ENCODE measurements at places on chromosomes 7 and 10.

DNA sequence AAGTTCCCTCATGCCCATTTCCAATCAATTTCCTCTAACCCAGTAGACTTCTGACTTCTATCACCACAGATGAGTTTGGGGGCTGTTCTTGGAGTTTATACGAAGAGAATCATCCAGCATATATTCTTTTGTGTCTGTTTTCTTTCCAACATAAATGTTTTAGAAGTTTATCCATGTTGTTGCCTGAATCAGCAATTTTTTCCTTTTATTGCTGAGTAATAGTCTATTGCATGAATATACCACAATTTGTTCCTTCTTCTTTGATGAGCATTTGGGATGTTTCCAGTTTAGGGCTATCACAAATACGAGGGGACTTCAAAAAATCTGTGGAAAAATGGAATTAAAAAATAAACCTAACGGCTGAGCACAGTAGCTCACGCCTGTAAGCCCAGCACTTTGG, 26.2 kb downstream of the COPG2 start:
- no peak for DNase-seq

DNA sequence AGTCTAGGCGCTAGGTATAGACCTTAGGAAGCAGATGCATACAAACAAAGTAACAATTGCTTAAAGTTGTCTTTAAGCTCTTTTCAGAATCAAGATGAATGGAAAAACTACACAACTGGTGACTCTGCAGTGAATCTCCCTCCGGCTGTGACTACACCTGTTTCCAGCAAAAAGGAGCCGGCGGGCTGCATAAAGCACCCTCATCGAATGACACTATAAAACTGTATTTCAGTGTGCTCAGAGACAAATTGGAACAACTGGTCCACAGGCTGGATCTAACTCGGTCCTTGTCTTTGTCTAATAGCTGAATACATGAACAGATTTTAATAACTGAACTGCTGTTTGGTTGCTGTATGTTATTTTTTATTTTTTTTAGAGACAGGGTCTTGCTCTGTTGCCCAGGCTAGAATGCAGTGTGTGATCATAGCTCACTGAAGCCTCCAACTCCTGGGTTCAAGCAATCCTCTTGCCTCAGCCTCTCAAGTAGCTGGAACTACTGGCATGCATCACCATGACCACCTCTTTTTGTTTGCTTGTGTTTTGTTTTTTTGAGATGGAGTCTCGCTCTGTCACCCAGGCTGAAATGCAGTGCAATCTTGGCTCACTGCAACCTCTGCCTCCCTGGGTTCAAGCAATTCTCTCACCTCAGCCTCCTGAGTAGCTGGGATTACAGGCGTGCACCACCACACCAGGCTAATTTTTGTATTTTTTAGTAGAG, 64.2 kb upstream of the SVIL start:
- no peak for DNase-seq

GRCh38 chr10:59517341-59517899, 155.1 kb upstream of the FAM13C start:
- DNase-seq, result peak; percentile 19

- no peak for DNase-seq
Measured at GRCh38 chr7:17472939-17473338, 174.5 kb downstream of the AHR start.

GRCh38 chr10:5744849-5745248, 60.2 kb downstream of the TASOR2 start:
- DNase-seq, result no peak
